ENCODE measurements at places on chromosomes 1 and 21.
A peak's percentile ranks its signal among the peaks of the same experiment; 100 is the strongest.

DNA sequence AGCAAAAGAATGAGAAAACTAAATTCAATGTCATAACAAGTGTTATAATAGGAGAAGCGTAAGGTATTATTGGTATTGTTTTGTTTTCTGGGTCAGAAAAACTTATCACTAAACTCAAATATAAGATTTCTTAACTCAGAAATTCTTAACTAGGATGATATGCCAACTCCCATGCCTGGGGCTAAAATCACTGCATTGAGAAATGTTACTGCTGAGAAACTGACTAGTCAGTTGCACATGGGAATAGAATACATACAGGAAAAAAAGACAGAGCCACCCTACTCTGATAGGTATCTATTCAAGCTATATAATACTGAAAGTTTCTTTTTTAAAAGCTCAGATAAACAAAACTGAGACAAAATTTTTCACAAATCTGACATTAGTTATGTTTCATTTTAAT, 56.3 kb downstream of the PRPF38A start:
- peak; percentile 36 for DNase-seq

- no peak for DNase-seq
These were observed 52.4 kb downstream of the CHD5 start for GRCh38 chr1:6127587-6128163.

- DNase-seq = no peak
These were observed 105.2 kb downstream of the EDEM3 start for GRCh38 chr1:184649451-184649888.

DNA sequence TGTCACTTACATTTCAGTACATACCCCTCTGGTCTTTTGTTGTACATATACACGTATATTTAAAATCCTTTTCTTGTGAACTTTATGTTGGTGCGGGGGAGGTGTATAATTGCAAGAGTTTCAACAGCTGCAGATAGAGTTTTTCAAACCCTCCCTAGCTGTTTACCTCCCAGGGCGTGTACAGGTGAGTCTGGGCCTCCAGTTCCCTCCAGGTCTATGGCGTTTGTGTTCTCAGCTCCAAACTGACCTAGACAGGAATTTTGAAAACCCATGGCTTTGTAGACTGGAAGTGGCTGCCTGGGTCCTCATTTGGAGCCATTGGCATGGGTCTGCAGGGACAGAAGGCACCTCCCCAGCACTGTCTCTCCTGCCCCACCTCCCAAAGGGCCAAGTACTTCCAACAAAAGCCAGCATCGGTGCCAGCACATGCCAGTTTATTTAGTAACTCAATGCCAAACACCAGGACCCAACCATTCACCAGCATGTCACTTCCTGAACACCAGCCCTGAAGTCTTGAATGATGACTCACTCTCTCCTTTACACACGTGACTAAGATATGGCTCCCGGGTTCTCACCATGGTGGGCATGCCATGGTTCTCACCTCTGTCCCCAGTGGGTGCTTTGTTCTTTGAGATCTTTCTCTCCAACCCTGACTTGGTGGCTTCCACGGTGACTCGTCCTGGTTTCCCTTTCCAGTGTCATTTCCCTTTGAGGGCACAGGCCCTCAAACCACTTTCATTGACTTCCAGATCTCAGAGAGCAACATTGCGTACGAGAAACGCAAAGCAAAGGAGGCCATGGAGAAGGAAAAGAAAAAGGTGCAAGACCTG, 57.3 kb upstream of the EFHD2 start:
- peak; percentile 8 for DNase-seq

GRCh38 chr1:13728091-13728715, 28.2 kb downstream of the PRDM2 start:
- DNase-seq = no peak

DNA sequence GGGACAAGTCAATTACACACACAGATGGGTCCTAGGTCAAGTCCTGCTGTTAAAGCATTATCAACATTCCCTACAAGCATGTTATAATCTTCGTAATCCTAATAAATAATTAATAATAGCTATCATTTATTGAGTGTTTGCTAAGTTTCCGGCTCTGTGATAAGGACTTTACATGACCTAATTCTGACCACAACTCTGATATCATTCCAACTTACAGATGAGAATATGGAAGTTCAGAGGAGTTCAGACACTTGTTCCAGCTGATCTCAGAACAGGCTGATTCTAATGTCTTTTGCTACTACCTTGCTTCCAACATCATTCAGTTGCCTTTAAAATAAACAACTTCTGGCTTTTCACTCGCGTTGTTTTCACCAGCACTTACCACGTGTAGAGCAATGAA, 770.1 kb upstream of the CXADR start:
- no peak for DNase-seq

- no peak for DNase-seq
These were observed 819 bp downstream of the PYHIN1 start for GRCh38 chr1:158932171-158932570.

DNA sequence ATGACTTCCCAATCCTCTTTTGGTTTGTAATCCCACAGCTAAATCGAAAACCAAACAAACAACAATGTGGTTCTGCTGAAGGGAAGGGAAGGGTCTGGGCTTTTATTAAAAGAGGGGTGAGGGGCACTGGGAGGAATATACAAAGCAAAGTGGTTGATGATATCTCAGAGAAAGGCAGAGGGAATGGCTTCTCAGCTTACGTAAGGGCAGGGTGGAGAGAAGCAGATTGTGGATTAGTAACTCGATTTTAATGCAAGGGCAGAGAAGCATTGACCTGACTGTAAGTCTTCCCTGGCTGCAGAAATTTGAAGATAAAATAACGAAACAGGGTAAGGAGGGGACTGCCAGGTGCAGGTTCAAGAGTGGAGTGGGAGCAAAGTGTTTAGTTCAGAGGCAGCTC, 438.2 kb upstream of the LRRC7 start:
- no peak for DNase-seq

GRCh38 chr1:12658531-12659453, 14.9 kb downstream of the AADACL4 start:
- peak; percentile 7 for DNase-seq

- DNase-seq = peak; percentile 20
These were observed 27.7 kb downstream of the MYOG start for GRCh38 chr1:203057911-203058675.

- no peak for DNase-seq
These were observed 219.3 kb upstream of the FGGY start for GRCh38 chr1:59077466-59078069.

DNA sequence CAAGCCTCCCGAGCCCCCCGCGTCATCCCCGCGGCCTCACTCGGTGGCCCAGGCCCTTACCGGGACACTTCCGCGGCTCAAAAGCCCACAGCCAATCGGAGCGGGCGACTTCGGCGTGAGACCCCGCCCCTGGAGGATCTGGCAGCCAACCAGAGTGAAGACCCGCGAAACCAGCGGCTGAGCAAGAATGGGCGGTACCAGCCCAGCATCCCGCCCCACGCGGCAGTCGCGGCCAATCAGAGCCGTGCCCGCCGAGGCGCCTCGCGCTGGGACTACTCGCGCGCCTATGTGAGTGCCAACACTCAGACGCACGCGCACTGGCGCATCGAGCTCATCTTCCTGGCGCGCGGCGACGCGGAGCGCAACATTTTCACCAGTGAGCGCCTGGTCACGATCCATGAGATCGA, 22.5 kb downstream of the DISP3 start:
- DNase-seq = no peak

DNA sequence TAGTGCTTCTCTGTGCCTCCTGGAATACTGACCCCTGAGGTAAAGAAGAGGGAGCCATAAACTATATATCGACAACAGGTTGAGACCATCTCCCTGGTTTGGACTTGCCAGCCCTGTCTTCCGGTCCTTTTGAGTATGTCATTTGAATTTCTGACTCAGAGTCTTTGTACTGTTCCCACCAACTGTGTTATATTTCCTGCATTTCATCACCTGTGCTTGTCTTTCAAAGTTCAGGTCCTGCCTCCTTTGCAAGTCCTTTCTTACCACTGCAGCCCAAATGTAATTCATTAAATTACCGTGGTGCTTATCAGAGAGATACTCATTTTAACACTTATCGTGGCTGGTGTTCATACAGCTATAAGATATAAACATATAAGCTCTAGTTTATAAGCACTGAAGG, 10.7 kb downstream of the AK5 start:
- DNase-seq = no peak

DNA sequence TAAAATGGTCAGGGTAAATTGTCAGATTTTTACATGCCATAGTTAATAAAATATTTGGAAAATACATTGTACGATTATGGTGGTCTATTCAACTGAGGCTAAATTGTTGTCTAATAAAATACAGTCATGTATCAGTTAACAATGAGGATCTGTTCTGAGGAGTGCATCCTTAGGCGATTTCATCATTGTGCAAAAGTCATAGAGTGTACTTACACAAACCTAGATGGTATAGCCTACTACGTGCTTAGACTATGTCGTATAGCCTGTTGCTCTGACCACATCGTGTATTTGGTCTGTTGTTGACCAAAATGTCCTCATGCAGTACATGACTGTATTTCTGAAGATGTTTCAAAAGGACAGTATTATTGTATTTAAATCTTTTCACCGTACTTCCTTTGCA, 5.2 kb downstream of the EEIG2 start:
- DNase-seq = no peak

DNA sequence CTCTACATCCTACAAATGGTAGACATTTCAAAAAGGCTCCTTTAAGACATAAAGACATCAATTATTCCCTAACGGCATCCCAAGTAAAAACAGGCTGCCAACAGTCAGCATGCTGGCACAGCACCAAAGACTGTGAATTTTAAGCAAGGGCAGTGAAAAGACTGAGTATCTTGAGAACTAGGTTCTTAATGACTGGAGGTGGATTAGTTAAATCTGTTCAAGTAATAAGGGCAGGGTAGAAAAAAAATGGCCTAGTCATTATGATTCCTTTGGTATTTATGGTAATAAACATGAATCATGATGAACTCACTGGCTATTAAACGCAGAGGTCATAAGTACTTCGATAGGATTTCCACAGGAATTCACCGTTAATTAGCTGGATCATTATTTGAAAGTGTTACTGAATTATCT, 75.2 kb downstream of the KIFAP3 start:
- DNase-seq = no peak

DNA sequence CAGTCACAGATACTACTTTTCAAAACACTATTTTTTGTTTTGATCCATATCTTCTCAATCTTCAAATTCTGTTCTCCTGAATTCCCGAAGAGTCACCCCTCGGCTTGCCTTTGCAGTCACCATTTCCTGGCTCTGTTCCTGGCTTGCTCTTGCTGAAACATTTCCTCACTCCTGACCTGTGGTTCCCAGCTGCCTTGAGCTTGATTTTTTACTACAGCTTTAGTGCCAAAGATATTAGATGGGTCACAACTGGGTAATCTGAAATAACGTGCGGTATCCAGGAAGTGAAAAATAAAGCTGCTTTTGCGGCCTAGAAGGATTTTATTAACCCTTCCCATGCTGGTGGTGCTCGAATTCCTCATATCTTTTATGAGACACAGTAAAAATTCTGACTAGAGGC, 318.8 kb downstream of the PCP4 start:
- DNase-seq = peak; percentile 57

GRCh38 chr1:208510192-208510952, 266.2 kb upstream of the PLXNA2 start:
- DNase-seq = peak; percentile 41

- DNase-seq = peak; percentile 2
These were observed 6.0 kb upstream of the SEC16B start for GRCh38 chr1:177975588-177976495.

DNA sequence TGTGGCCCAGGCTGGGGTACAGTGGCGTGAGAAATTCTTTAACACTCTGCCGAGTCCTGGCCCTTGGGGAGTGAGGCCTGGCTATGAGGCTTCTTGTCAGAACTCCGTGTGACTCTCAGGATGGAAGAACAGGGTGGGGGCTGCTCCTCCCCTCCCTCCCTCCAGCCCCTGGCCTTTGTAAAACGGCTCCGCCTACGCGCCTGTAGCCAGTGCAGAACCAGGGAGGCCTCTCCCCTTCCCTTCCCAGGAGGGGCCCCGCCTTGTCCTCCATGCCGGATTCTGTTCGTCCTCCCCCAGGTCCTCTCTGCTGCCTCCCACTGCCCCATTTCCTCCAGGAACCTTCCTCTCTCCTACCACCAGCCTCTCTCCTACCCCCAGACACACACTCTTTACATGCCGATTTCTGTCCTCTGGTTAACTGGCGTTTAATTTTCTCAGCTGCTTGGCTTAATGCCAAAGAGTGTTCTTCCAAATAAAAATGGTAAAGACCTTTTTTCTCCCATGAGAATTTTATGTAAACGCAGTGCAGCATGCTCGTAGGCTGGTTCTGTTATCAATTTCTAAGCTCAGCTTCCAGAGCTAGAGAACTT, 21.0 kb downstream of the PDE9A start:
- no peak for DNase-seq

- DNase-seq = peak; percentile 46
These were observed 603.5 kb upstream of the ADAMTS5 start for GRCh38 chr21:27570306-27570868.

DNA sequence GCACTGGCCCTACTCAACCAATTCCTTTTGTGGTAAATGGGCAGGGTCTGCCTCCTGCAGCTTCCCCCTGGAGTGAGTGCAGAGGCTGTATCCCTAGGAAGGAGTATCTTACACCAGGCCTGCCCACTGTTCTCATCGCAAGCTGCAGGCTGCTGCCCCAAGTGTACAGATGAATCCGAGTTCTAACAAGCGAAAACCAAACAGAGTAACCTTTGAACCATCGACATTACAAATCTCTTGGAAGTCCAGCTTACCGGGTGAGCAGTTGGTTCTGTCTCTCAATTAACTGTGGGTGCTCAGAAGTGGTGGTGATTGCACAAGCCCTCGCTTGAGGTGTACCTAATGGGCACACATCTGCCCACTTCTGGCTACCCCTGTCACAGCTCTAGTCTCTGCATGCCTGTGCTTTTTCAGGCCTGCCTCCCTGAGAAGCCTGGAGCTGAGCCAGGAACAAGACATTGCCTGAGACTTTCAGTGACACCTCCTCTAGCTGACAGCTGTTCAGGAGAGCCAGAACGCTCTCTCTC, 22.7 kb downstream of the INAVA start:
- no peak for DNase-seq

GRCh38 chr1:105102371-105102770, 1352.7 kb downstream of the AMY1C start:
- DNase-seq = no peak

GRCh38 chr1:68808351-68808750, 311.5 kb upstream of the DEPDC1 start:
- DNase-seq = no peak

DNA sequence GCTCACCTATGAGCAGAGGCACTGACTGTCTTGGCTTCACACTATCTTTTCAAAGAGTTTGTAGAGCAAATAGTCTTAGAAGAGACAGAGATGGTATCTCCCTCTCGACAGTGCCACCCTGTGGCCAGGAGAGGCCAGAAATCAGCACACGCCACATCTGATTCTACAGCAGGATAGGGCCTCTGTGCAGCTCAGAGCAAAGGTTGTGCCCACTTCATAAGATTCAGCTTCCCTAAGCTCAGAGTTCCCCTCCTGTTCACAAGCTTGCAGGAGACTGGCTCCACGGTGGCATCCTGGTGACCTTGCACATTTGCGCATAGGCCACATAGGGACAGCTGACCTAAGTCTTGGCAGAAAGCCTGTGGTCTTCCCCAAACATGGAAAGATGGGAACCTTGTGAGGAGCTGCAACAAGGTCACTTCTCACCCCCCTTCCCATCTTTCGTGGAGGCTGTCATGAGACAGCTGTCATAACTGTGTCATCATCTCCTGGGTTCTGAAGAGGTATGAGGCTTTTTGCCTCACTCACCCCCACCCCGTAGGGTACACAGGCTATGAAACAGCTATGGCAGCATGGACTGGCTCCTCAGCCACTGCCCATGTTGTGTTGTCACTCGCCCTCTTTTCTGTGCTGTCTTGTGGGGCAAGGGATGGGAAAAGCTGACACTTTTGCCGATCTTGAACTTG, 3.0 kb downstream of the ITLN2 start:
- peak; percentile 2 for DNase-seq

GRCh38 chr1:110976089-110976488, 12.4 kb upstream of the LRIF1 start:
- no peak for DNase-seq
